ENCODE measurements at places on chromosomes 5 and 9.

DNA sequence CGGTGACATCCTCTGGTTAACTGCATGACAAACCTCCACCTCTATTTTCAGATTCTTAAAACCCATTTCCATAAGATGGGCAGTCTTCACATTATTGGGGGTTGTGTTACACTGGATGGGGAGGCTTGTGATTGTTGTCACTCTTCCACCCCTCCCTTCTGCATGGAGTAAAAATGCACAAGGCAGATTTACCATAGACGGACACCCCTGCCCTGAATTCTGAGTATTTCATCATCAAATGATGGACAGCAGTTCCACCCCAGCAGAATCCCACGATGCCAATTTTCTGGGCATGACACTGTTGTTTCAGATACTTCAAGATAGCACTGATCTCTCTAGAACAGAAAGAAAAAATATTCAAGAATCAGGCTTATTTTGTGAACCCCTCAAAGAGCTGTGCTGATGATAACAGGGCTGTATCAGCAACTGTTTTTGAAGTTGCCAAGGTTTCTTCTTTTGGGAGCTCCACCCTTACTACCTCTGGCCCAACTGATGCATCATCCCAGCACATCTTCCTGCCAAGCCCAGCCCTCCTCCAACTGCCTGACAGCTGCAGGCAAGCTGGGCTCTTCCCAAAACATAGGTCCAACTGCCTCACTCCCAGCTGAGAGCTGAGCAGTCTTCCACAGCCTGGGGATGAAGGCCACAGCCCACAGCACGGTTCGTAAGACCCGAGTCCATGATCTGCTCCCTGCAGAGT lies 21.4 kb downstream of the CMBL start:
- peaks cover 2% of the 10 kb centered on the region for H3K27me3 ChIP-seq
- H3K36me3 ChIP-seq, result no peaks in the 10 kb centered on the region
- H3K4me3 ChIP-seq, result no peak overlapping the region
- H3K4me1 ChIP-seq, result peaks cover 4% of the 10 kb centered on the region

DNA sequence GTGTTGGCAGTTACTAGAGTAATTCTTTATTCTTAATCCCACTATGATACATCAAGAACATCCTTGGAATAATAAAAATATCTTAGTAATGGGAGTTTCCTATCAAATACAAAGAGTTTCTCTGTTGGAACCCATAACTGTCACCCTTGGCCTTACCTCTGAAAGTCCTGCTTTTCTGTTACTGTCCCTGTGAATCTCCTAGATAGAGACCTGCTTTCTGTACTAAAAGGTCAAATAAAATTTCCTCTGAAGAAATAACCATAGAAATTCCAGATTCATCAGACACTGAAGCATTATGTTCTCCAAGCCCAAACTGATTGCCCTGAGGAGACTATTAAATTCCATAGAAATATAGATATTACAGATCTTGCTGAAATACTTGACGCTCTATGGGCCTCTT lies 63.0 kb downstream of the KCNV2 start:
- no peaks in the 10 kb centered on the region for H3K4me1 ChIP-seq
- no peak overlapping the region for H3K4me3 ChIP-seq
- peaks cover 83% of the 10 kb centered on the region for H3K36me3 ChIP-seq
- no peaks in the 10 kb centered on the region for H3K27me3 ChIP-seq

GRCh38 chr5:151101151-151101550 lies 20.3 kb upstream of the TNIP1 start:
- H3K4me1 ChIP-seq, result peaks cover 50% of the 10 kb centered on the region
- H3K27me3 ChIP-seq, result no peaks in the 10 kb centered on the region
- peaks cover 50% of the 10 kb centered on the region for H3K36me3 ChIP-seq

DNA sequence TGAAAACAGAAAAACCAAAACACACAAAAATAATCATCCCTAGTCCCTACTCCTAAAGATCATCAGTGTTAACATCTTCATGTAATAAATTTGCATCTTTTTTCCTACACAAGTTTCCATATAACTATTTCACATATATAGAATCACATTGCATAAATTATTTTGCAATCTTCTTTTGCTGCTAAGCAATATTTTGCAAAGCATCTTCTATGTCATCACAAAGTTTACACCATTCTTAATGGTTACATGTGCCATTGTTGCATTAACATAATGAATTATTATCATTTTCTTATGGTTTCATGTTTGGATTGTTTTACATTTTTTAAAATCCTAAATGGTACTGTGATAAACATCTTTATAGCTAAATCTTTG lies 17.8 kb downstream of the SH3TC2 start:
- H3K4me3 ChIP-seq, result no peak overlapping the region
- peaks cover 13% of the 10 kb centered on the region for H3K27me3 ChIP-seq
- DNase-seq, result no peak
- no peak overlapping the region for H3K27ac ChIP-seq

DNA sequence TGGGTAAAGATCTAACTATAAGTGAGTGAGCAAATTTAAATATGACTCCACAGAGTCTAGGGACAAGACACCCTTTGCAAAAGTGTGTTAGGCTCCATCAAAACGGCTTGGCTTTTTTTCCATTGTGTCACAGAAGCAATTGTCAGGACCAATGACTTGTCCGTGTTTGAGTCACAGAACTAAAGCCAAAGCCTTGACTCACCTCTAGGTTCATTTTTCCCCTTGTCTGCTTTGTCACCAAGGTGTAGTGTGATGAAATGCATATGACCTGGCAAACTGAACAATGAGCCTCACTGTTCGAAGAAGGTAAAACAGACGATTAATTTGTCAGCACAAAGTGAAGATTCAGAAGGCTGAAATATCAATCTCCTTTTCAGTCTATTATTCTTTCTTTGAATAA lies 331.0 kb downstream of the GLIS3 start:
- peaks cover 1% of the 10 kb centered on the region for H3K36me3 ChIP-seq
- no peak for DNase-seq
- no peak overlapping the region for H3K27ac ChIP-seq
- no peaks in the 10 kb centered on the region for H3K4me1 ChIP-seq
- no peak overlapping the region for H3K4me3 ChIP-seq

DNA sequence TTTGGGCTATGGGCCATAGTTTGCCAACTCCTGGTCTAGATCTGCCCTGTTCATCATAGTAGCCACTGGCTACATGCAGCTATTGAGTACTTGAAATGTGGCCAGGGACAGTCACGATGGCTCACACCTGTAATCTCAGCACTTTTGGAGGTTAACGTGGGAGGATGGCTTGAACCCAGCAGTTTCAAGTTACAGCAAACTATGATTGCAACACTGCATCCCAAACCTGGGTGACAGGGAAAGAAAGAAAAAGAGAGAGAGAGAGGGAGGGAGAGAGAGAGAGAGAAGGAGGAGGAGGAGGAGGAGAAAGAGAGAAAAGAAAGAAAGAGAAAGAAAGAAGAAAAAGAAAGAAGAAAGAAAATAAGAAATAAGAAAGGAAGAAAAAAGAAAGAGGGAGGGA lies 5.1 kb upstream of the GMCL2 start:
- H3K4me3 ChIP-seq, result no peak overlapping the region
- peaks cover 16% of the 10 kb centered on the region for H3K4me1 ChIP-seq
- H3K27ac ChIP-seq, result no peak overlapping the region

- no peak overlapping the region for H3K4me3 ChIP-seq
- H3K4me1 ChIP-seq, result no peaks in the 10 kb centered on the region
- H3K27ac ChIP-seq, result no peak overlapping the region
- no peaks in the 10 kb centered on the region for H3K27me3 ChIP-seq
These were observed 371.4 kb downstream of the NTRK2 start for GRCh38 chr9:85040821-85041465.

DNA sequence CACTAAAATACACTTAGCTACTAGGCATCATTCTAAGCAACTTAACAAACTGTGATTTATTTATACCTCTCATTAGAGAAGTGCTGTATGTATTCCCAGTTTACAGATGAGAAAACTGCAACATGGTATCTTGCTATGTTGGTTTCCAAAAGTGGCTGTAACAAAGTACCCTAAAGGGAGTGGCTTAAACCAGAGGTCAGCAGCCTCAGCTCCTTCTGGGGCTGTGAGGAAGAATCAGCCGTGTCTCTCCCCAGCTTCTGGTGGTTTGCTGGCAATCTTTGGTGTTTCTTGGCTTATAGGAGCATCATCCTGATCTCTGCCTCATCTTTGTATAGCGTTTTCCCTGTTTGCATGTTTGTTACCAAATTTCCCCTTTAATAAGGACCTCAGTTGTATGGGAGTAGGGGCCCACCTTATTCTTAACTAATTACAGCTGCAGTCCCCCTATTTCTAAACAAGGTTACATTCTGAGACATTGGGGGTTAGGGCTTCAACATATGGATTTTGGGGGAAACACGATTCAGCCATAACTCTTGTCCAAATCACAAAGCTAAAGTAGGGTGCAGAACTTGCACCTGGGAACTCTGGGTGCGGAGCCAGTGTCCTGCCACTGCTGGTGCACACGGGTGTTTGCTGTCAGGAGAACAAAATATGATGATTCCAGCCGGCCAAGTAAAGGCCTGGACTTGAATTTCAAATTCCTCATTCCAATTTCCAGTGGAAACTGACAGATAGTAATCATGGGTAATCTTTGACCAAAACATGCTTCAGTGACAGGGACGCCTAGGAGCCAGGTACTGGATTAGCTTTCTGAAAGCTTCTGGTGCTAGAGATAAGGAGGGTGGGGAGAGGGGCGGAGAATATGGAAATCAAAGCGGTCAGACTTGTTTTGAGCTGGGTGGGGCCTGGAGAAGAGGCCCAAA lies 43.3 kb downstream of the RAI14 start:
- H3K4me1 ChIP-seq, result peaks cover 5% of the 10 kb centered on the region
- no peak overlapping the region for H3K27ac ChIP-seq
- no peaks in the 10 kb centered on the region for H3K27me3 ChIP-seq
- H3K36me3 ChIP-seq, result no peaks in the 10 kb centered on the region
